Astrocyte (in vitro differentiated cells and primary cell): ENCODE measurements at places on chromosomes 7 and 10. TPM values are rescaled to one million over a fixed set of nuclear protein-coding genes. Genes with fewer than 3 reads are reported as not detected.

GRCh38 chr10:112763916-112764520 lies 186.0 kb upstream of the TCF7L2 start:
- peak; percentile 96 for DNase-seq

DNA sequence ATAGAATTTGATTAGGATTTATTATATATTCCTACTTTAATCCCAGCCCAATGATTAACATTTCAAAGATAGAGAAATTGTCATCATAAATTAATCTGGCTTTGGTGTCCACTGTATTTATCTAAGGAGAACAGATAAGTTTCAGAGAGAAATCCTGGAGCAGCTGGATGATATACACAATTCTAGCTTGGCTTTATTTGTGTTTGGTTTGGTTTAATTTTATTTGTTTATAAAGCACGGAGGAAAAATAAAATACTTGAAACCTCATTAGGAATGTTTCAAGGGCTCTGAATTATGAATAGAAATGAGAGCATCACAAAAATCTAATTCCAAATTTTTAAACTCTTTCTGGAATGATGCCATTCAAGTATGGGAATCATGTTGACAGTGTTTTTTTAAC lies 42.1 kb downstream of the SEMA3D start:
- DNase-seq, result no peak

DNA sequence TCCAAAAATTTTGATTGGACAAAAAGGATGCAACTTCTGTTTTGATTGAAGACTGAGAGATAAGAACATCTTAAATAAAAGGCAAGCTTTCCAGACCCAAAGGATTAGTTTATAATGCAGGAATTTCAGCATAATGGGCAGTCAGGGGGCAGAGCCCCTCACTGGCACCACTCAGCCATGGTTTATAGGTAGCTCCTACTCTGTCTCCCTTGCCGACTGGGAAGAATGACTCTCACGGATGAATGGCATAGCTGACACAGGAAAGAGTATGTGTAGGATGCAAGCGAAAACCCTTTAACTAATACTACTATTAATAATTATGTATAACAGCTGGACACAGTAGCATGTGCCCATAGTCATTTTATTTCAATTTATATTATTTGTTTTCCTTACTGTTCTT lies 53.3 kb downstream of the GALNT11 start:
- DNase-seq, result no peak

GRCh38 chr10:113454341-113455061 lies 98.4 kb upstream of the HABP2 start:
- DNase-seq, result no peak

DNA sequence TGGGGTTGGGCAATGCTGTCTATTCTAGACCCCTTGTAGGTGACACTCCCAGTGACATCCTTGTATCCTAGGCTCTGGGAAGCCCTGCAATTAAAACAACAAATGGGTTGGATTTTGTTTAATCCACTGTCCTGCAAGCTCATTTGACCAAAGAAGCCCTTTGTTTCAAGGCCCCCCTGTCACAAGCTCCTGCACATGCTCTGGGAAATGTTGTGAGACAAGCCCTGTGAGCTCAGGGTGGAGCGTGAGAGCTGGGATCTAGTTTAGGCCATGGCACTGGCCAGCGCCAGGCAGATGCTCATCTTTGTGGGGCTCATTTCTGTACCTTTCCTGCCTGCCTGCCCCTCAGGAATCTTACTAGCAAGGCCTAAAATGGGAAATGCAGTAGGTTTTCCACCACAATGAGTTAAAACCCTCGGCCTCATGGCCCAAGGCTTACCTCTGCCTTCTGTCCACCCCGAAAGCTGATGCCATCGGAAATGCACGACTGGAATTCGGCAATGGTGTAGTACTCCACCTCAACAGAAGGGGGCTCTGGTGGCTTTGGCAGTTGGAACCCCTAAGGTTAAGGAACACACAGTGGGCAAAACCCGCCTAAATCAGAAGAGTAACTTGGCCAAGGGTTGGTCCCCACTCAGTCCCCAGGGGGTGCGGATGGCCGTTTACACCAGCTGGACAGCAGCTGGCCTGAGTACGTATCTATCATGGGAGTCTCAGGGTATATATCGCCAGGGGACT lies 112.0 kb downstream of the NEURL1 start:
- peak; percentile 15 for DNase-seq

DNA sequence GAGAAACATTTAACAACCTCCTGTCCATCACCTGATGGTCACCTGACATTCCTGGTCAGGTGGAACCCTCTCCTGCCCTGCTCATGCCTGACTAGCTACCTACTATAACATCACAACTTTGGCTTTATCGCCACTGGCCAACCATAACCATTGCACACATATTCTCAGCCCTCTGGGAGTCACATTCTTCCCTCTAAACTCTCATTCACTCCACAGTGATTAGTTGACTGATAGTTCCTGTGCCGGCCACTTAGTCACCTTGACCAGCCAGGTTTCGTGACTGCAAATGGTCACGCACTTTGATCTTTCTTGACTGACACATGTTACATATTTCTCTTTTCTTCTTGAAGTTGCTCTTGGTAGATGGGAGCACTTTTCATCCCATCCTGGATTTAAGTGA lies 50.1 kb downstream of the GNAI1 start:
- no peak for DNase-seq

DNA sequence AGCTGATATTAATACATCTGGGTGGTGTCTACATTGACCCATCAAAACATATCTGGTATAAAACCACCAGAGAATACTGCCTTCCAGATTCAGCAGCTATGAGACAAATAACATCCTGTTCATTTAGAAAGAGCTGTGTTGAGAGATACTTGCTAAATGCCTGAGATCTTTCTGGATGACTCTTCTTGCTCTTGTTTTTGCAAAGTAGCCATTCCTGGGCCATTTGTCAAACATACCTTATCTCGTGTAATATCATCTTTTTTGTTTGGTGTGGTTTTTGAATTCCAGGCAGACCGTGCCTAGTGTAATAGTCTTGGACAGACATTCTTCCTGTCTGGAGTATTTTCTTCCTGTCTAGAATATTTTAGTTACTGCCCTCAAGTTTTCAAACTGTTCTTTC lies 74.7 kb upstream of the PRR15 start:
- peak; percentile 93 for DNase-seq

DNA sequence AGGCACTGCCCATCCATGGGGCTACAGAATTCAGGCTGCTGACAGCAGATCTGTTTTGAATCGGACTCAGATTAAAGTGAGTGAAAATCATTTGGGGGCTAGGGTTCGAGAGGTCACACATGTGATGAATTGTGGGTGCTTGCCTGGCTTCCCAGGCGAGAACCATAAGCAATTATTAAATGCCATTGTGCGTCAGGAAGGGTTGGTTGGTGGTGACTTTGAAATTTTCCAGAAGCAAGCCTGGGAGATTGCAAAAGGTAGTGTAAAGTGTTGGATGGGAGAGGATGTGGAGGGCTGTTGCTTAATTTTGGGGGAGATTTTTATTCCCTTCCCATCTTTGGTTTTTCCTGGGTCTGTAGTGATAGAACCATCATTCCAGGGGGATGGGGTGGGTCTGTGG lies 34.6 kb downstream of the LRMDA start:
- no peak for DNase-seq

- no peak for DNase-seq
Measured at GRCh38 chr10:22852712-22853353, 75.0 kb upstream of the ARMC3 start.

DNA sequence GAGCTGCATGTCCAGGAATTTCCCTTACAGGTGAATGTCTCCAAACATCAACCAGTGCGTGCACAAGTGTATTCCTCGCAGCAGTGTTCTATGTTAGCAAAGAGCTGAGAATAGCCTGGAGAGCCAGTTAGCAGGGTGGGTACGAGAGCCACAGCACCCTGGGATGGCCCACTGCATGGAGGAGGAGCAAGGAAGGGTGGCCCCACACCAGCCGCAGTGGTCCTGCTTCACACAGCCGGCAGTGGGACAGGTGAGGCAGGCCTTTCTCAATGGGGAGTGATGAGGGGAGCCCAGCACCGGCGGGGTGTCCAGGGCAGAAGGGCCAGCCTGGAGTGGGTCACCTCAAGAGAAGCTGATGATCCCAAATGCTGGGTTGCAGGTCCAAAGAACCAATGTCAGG lies 240.7 kb downstream of the TCERG1L start:
- no peak for DNase-seq

- no peak for DNase-seq
Measured at GRCh38 chr7:149826344-149827088, 11.7 kb upstream of the ZNF862 start.

DNA sequence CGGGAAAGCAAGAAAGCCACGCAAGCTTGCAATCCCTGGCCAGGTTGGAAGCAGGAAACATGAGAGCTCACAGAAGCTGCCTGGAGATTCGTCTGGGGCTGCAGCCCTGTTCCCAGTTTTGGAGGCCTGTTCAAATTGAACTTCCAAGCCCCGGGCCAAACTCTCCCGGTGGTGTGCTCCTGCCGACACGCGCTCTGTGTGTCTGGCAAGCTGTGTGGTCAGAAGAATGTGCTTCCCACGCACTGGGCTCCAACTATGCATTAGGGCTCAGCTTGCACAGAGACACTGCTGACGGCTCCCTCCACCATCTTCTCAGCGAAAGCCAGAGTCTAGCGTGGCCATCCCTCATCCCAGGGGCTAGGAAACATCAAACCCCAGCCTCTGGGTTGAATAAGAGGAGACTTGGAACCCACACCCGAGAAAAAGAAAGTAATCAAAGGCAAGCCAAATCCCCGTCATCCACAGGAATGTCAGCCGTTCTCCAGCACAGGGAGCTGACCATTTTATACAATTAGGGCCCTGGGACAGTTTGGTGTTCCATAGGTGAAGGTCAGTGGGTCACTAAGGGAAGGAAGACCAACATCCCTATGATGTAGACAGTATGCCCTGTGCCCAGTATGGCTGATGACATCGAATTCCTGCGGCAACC lies 107.2 kb downstream of the FGFR2 start:
- peak; percentile 46 for DNase-seq

GRCh38 chr7:148537435-148537834 lies 53.1 kb upstream of the C7orf33 start:
- no peak for DNase-seq

GRCh38 chr7:44769376-44769775 lies 20.7 kb downstream of the ZMIZ2 start:
- DNase-seq, result no peak

GRCh38 chr10:100184840-100185239 lies 989 bp downstream of the ERLIN1 start:
- DNase-seq, result no peak

- DNase-seq, result no peak
Measured at GRCh38 chr7:20797042-20797461, 10.4 kb upstream of the SP8 start.

DNA sequence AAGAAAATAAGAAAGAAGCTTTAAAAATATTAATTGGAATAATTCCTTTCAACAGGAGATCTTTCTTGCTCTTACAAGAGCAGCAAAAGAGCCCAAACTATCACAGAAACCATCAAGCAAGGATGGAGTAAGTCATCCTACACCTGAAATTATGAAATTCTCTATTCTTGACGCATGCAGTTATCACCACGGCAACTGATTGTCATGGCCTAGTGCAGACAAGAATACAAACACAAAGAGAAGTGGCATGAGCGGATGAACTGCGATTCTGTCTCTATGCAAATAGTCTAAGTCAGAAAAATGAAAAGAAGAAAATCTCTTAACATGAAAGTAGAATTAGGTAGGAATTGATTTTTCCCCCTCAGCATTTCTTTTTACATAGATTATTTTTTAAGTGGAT lies 54.8 kb upstream of the SLC35B4 start:
- DNase-seq, result no peak

DNA sequence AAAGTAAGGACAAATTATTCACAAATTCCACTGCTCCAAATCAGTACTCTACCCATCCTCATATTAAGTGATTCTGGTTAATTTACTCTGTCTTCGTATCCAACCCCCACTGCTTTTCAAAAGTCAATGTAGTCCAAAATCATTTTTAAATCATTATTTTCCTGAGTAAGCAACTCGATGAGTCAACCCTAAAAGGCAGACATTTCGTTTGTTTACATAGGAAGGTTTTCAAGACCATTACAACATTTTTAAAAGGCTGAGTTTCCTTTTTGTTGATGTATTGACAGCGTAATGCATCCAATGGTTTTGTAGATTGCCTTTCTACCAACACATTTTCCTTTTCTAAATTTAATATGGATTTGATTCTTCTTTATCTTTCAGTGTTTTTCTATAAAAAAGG lies 523.0 kb upstream of the ANKRD30A start:
- peak; percentile 58 for DNase-seq

GRCh38 chr10:118516716-118517115 lies 78.7 kb downstream of the PRLHR start:
- DNase-seq, result no peak

DNA sequence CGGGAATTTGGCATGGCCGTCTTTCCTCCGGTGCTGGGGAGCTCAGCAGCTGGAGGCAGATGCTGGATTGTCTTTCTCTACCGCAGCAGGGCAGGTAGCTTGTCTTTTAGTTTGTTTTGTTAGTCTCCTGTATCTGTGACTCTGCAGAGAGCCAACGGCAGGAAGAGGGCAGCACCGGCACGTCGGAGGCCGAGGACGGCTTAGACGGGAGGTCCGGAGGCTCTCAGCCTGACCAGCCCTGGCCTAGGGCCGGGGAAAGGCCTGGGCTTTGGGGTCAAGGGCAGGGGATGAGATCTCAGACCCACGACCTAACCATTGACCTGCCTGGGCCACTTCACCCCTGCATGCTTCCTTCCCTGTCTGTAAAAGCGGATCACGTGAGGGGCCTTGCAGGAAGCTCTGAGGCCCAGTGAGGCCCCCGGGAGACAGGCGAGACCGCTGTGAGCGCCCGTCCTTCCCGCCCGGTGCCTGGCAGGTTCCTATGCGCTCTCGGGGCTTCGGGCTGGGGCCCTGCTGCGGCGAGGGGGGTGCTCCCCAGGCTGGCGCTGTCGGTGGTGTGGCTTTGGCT lies 72.7 kb downstream of the LHPP start:
- DNase-seq, result no peak

DNA sequence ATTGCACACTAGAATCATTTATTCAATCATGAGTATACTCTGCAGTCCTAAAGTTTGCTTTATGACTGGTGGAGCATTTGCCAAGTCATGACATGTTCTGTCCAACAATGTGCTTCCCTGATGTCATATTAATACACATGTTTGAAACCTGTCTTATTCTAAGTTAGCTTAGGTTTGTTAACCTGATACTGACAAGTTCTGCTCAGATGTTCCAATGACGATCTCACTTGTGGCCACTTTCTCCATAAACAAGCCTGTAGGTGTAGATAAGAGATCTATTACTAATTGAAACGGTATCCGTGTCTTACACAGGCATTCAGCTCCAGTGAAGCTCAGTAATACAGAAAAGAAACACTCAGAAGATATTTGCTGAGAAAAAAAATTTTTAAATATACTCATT lies 64.9 kb downstream of the GPR37 start:
- peak; percentile 52 for DNase-seq

- DNase-seq, result peak; percentile 86
Measured at GRCh38 chr7:54811846-54812254, 52.8 kb upstream of the SEC61G start.

Gene EDRF1
- total RNA-seq, result 24.0 and 25.7 TPM in 2 replicates

Gene ECHDC3
- total RNA-seq, result 1.9 and 2.1 TPM in 2 replicates

Gene SPDYE9
- not detected in 2 replicates for total RNA-seq

Gene VWDE
- total RNA-seq, result 0.77 and 1.8 TPM in 2 replicates

Gene OR2A5
- not detected in 2 replicates for total RNA-seq

Gene AHR
- 40.4 and 48.1 TPM in 2 replicates for total RNA-seq

Gene ST8SIA6
- total RNA-seq, result 0.12 TPM in 1 of 2 replicates, not detected in the other

Gene AQP1
- 6.7 and 10.0 TPM in 2 replicates for total RNA-seq

Gene CALHM1
- total RNA-seq, result not detected in 2 replicates

Gene TRIM74
- 0.79 and 0.91 TPM in 2 replicates for total RNA-seq

Gene KLF14
- 0.07 TPM in 1 of 2 replicates, not detected in the other for total RNA-seq

Gene CDK1
- total RNA-seq, result 4.1 and 6.6 TPM in 2 replicates
